ENCODE measurements at places on chromosomes 3 and 15.
A peak's percentile ranks its signal among the peaks of the same experiment; 100 is the strongest.

GRCh38 chr3:27632431-27633223 lies 89.5 kb downstream of the EOMES start:
- peak; percentile 1 for DNase-seq

- DNase-seq = no peak
Measured at GRCh38 chr3:44468572-44469520, 8.6 kb downstream of the ZNF445 start.

GRCh38 chr15:55628369-55628730 lies 40.2 kb upstream of the PYGO1 start:
- DNase-seq = no peak

GRCh38 chr3:13655061-13655913 lies 106.4 kb downstream of the FBLN2 start:
- DNase-seq = no peak

- DNase-seq = no peak
Measured at GRCh38 chr15:50227076-50227475, 38.5 kb downstream of the HDC start.

DNA sequence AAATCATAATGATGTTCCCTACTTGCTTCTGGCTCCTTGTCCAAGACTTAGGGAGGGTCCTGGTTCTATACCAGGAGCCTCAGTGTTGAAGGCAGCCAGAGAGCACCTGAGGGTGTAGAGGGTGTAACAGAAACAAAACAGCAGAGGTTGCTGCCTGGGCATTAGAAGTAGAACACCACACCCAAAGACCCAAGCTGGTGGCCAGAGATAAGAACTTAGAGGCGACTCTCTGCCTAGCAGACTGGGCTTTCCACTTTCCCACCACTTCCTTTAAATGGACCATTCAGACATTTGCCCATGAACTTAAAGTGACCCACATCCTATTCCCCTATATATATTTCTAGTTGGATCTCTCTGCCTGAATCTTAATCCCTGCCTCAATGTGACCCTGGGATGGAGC lies 189.8 kb downstream of the KLF13 start:
- no peak for DNase-seq

DNA sequence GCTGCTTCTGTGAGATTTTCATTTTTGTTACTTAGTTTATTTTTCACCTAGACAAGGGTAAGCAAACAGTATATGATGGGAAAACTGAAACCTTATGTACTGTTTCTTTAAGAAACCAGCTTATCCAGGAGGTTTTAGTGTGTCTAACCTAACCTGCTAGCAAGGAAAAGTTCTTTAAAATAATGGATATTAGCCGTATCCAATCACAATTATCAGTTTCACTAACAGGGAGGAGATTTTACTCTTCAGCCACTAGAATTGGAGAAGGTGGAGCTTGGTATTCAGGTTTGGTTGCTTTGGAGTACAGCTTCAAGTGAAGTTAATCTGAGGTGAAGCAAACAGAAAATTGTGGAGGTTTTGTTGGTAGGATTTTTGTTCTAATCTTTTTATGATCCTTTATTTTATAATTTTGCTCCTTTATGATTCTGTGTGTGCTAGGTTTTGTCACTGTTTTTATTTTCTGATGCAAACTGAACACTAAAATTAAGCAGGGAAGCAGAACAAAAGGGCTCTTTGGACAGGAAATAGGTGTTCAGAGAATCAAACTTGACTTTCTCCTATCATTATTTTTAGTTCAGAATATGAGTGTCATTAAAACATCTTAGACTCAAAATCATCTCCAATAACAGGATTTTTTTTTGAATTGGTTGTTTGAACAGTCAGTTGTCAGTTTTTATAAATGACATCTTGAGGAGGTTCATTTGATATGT lies 13.0 kb downstream of the ZFAND6 start:
- DNase-seq = no peak

DNA sequence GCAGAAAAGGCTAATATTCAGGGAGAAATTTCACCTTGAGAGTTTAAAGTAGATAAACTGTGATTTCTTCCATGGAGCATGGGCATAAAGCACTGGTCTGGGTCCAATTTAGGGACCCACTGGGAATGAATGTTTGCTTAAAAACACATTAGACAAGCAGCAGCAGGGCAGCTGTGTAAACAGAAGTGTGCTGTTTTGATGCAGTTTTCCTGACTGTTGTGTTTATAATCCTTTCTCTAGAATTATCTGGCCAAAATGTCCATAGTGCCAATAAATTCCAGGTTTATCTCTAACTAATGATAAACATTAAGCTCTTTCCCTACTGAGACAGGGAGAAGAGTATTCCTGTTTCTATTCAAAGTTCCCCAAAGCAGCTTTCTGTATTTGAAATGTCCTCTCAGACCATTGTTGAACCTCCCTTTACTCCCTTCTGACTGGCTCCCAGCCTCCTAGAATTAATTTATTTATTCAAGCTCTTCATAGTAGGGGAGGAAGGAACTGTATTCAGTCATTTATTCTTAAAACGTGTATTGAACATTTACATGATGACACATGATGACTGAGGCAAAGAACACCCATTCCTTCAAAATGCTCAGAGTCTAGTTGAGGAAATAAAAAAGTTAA lies 7.0 kb upstream of the TM4SF18 start:
- no peak for DNase-seq

- DNase-seq = no peak
Measured at GRCh38 chr3:30970183-30970582, 75.7 kb upstream of the GADL1 start.

- DNase-seq = no peak
Measured at GRCh38 chr3:189781415-189781814, 150.2 kb downstream of the TP63 start.

DNA sequence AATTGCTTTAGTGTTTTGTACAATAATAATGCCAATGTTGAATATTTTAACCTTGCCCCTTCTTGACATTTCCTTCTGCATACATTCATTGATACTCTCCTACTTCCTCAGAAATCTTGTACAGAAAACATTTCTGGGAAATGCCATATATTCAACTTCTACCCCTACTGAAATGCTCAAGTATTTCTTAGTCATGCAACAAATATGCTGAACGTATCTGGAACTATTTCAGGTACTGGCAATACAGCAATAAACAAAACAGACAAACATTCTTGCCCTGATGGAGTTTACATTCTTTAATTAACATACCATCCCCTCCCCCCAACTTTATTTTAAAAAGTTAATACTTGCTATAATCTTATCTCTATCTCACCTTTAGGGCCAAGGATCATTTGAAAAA lies 147.2 kb downstream of the STAG1 start:
- DNase-seq = no peak

DNA sequence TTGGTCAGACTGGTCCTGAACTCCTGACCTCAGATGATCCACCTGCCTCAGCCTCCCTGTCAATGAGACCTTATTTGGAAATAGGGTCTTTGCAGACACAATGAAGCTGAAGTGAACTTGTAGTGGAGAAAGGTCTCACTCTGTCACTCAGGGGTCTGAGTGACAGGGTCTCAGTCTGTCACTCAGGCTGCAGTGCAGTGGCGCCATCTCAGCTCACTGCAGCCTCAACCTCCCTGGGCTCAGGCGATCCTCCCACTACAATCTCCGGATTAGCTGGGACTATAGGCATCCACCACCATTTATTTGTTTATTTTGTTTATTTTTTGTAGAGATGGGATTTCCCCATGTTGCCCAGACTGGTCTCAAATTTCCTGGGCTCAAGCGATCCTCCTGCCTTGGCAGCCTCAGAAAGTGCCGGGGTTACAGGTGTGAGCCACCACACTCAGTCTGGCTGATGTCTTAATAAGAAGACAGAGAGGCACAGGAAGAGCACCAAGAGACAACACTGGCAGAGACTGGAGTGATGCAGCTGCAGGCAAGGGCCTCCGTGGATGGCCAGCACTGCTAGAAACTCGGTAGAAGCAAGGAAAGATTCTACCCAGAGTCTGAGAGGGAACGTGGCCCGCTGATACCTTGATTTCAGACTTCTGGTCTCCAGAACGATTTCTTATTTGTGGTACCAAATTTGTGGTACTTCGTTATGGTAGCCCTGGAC lies 26.2 kb upstream of the RAF1 start:
- DNase-seq = no peak

Data from effector CD8-positive, alpha-beta T cell (primary cell).